ENCODE measurements at places on chromosomes 3 and 15.

DNA sequence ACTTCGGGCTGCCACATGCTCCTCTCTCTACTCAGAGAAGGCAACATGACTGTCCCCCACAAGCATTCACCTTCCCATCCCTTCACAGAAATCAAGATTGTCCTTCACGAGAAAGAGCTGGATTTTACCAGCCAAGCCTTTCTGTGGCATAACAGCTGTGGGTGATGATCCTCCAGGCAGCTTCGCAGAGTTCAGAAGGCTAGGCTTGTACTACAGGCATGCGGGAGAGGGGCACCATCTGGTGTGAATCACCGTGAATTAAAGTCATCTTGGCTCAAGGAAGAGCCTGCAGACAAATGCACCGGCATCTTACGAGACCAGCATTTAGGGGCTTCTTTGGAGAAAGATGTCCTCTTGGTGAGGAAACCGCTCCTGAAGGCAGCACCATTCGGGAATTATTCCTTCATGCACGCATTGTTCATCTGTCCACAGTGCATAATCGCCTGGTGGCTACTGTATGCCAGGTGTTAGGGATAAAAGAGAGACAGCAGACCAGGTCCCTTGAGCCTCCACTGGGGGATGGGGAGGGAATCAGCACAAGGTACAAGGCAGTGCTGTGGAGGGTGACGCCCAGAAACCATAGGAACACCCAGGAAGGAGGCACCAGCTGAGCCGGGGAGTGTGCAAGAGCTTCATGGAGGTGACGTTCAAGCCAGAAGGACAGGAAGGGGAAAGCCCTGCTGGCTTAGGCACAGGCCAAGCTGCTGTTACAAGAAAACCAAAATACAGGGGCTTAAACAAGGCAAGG lies 108.6 kb downstream of the TMEM266 start:
- DNase-seq = no peak

- DNase-seq = no peak
Observed at GRCh38 chr3:41118461-41119390, 80.6 kb upstream of the CTNNB1 start.

- DNase-seq = no peak
Observed at GRCh38 chr15:22945071-22945470, 35.1 kb downstream of the CYFIP1 start.

DNA sequence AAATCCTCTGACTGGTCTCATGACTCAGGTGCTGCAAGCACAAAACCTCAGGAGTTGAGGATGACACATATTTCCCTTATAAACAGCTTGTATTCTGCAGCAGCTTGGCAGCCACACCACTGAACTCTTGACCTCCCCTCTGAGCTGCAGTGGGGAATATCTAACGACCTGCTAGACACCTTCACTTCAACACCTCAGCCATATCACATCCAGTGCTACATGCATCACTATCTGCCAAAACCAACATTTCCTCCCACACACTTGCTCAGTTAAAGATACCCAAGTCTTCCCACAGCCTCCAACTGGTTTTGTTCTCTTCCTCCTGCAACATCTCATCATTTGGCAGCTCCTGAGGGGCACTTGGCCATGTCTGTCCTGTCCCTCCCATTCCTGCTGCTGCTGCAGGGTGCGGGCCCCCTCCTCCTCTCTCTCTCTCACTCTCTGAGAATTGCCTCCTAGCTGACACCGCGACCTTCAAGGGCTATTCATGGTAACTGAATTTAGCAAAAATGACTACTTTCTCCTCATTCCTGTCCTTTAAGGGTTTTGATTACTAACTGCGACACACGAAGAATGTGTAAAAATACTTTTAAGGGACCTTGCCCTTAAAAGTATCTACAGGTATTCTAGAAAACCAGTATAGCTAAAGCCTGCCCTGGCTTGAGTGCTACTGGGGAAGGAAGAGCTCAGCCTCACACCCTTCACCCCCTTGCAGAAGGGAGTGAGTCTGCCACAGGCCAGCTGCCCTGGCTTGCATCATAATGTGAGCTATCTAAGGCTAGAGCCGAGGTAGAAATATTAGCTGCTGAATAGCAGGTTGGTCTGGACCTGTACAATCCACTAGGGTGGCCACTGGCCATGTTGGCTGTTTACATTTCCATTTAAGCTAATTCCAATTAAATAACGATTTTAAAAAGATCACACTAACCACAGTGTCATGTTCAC lies 5.0 kb upstream of the CCR9 start:
- no peak for DNase-seq

DNA sequence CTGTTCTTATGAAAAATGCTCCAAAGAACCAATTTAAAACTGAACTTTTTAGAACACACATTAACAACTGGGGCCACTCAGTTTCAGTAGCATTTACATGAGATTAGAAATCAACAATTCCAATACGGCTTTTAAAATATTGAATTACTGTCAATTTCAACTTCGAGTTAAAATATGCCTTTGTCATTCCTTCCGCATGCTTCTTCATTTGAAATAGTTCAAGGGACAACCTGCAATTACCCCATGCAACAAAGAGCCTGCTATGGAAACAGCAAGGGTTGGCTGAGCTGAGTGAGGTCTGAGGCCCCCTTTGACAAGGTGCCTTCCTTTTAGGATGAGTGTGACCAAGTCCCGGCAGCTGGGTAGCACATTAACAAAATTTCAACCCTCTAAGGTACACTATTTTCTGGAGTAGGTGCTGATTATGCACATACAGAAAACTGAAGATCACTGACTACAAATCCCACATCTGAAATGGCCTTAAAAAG lies 11.6 kb downstream of the PDCD10 start:
- no peak for DNase-seq

- DNase-seq = no peak
Observed at GRCh38 chr3:5332270-5332956, 144.9 kb downstream of the EDEM1 start.

- DNase-seq = no peak
Observed at GRCh38 chr3:38022301-38022700, 7.1 kb downstream of the PLCD1 start.

- DNase-seq = no peak
Observed at GRCh38 chr15:59696332-59696731, 7.2 kb upstream of the BNIP2 start.

- DNase-seq = no peak
Observed at GRCh38 chr15:38260077-38260476, 7.4 kb downstream of the SPRED1 start.

DNA sequence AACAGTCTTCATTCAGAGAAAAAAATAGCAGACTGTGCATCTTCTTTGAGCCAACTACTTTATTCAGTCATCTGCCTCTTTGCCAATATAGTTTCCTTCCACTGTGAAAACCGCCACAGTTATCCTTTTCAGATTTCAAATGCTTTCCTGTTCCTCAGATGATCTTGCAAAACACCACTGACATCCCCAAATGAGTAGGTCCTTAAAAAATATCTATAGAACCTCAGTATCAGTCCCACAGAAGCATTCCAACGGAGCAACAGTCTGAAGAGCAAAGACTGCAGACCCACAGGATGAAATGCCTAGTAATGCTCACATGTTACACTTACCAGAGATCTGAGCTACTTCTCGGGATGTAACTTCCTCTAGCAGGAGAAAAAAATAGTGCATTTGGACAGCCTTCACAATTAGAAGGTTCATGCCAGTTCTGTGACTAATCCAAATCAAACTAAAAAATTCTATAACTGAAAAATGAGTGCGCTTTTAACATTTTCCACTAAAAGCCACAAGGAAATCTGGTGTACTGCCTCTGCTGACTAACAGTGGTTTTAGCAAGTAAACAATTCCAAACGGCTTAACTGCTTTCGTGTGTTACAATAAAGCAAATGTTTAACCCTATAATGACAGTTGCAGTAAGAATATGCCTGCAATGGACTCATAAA lies at the start of gene ANKRD28:
Gene ANKRD28, minus strand, starts transcription at position 338 of the 662 bp plus-strand sequence. CDS start 1,458 bp downstream, outside the sequence.
- peak; percentile 91 for DNase-seq

DNA sequence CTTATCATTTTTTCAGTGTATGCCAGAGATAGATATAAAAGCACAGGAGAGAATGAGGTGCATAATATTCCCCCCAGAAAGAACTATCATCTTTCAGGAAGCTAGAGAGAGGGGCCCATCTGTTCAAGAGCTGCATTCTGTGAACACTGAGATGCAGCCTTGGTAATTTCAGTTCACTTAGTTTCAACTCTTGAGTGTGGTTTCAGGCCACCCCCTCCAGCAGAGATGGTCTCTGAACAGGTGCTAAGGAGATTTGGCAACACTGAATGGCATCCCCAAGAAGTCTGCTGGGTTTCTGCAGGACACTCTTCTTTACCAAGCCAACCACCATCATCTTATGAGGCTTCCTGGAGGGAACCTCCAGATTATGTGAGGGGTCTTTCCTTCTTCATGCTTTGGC lies 30.4 kb upstream of the LIMD1 start:
- no peak for DNase-seq

DNA sequence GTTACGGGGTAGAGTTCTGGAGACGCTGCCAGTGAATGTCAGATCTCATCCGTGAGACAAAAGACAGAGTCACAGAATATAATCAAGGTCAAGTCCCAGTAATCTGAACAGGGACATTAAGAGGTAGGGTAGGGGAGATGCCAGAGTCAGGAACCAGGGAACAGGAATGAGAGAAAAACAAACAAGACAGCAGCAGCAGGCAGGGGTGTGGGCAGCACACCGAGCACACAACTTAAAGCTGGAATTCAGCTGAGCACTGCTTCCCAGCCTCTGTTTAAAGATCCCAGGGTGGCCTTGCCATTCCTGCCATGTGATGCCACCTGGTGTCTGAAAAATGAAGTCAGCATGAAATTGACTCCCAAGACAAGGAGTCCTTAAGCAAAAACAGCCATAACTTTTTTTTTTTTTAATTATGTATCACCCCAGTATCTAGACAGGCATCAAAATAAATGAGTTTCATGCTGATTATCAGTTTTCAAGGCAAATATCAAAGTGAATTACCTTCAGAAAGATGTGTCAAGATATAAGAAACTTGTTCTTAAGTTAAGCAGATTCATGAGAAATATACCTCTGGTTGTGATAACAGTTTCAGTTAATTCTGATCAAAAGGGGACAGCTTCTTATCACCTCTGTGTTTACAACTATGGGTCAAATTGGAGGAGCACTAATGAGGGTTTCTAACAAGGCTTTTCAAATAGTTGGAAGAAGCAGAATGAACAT lies 203.7 kb downstream of the SLC9A9 start:
- DNase-seq = peak; percentile 80

DNA sequence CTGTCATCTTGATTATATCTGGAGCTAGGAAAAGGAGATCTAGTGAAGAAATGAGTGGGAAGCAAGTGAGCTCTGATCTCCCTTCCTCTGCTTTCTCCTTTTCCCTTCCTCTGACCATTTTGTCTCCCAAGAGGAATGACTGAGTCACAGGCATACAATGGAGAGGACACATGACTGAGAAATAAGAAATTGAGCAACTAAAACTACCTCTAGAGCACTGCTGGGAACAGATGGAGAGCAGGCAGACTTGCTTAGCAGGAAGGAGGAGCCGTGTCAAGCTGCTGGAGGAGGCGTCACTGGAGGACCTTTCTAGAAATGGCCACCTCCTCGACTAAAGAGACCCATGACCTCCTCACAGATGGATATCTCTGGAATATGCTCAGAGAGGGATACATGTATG lies 66.9 kb upstream of the MYO5C start:
- DNase-seq = no peak

DNA sequence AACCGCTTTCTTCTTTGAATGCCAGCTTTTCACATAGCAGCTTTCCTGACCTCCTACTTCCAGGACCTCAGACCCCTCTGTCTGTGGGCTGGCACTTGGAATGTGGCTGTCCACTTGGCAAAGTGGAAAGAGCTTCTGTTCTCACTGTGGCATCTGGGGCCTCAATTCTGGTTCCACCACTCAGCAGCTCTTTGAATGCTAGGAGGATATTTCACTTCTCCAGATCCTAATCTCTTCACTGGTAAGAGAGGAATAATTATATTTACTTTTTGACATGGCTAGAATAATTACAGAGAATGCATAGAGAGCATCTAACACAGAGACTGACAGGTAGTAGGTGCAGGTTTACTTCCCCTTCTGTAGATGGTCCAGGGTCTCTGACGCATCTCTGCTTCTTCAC lies 405.9 kb downstream of the LPP start:
- no peak for DNase-seq

DNA sequence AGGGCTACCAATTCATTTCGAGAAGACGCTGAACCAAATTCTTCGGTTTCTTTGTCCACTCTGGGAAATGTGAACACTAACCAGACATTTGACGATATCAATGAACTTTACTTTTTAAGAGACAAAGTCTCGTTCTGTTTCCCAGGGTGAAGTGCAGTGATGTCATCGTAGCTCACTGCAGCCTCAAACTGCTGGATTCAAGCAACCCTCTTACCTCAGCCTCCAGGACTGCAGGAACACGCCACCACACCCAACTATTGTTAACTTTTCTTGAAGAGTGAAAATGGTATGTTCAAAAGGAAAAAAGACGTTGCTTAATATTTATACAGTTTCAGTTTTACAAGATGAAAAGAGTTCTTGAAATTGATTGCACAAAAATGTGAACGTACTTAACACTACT lies 30.6 kb downstream of the MB21D2 start:
- DNase-seq = no peak

GRCh38 chr3:192675958-192676649 lies 51.2 kb downstream of the FGF12 start:
- no peak for DNase-seq

GRCh38 chr15:48533982-48534381 lies 111.5 kb downstream of the FBN1 start:
- DNase-seq = no peak

DNA sequence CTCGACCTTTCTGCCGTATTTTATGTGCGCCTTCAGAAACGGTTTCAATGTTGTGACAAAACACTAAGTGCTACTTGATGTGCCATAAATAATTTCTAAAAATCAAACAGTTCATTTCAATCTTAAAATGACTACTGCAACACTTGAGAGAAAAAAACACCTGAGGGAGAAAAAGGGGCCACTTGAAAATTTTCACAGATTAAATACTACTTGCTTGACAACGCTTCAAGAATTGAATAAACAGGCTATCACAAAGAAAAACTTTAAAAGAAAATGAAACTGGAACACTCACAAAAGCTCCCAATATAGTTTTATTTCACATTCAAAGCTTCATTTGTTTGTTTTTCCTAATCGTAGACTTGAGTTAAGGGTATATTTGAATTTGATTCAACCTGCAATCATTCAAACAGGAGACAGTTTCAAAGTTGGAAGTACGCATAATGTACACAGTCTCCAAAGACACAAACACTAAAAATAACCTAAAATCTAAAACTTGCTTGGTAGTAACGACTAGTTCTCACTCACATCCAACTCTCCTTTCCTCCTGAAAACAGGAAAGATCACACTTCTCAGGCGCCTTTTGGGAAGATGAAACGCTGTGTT lies 380.7 kb downstream of the ERC2 start:
- no peak for DNase-seq

GRCh38 chr3:183560607-183561006 lies 5.1 kb upstream of the KLHL6 start:
- DNase-seq = no peak

All from glomerular endothelial cell (primary cell).